SHP77 (cell line): ENCODE measurements at places on chromosomes 4 and X.
A peak's percentile ranks its signal among the peaks of the same experiment; 100 is the strongest.

DNA sequence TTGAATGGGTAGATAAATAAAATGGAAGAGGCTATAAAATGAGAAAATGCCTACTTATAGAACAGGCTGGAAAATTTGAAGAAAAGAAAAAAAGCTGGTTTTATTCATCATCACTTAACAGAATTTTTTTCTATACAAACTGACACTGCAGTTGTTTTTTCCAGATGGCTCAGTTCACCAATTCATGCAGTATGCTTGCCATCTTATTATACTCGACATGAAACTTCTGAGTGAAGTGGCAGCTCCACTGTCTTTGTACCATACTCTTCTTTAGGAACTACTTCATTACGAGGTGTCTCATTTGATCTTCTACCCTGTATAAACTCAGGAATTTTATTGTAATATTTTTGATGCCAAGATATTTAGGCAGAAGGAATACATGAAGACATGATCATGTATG lies 153.0 kb downstream of the KDM6A start:
- DNase-seq, result no peak

- DNase-seq, result no peak
Observed at GRCh38 chrX:94204524-94204923, 530.5 kb downstream of the FAM133A start.

DNA sequence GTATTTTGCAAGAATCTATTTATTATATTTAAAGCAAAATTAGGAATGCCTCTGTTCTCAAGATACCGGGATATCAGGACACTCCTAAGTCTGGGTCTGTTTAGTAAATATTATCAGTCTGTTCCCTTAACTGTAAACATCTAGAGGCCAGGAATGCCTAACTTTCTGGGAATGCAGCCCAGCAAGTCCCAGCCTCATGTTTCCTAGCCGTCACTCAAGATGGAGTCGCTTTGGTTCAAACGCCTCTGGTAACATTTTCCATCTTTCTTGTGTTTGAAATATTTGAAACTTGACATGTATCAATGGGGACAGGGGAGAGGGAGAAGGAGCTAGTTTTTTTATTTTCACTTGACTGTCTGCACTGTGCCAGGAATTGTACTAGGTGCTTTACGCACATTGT lies 85.4 kb downstream of the FBXL5 start:
- DNase-seq, result no peak

- DNase-seq, result no peak
Observed at GRCh38 chr4:184548316-184548647, 73.9 kb upstream of the IRF2 start.

DNA sequence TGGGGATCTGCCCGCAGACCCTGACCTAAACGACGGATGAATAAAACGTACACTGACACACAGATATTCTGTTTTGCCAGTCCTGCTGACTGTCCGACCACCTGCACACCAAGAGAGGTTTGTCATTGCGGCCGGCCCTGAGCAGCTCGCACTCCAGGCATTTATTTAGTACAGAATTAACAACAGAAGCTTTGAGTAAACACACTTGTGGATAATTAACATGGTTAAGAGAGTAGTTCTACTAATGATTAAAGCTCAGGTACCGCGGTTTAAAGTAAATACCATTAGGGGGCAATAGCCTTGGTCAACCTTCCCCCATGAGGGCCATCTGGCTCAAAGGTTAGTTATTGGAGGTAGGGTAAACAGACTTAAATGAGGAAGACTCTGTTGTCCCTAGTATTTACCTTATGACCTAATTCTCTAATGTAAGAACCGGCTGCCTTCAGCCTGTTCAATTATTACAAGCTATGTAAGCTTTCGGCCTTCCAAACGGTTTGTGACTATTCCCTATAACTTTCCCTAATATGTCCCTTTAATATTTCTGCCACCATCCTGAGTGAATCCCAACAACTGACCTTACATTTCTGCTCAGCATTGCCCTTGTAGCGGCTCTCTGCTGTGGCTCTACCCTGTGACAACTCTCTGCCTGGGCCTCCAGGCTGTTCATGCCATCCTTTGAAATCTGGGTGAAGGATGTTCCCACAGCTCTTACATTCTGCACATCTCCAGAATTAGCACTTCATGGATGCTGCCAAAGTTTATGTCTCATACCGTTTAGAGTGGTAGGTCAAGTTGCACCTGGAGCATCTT lies 46.9 kb upstream of the SYTL5 start:
- DNase-seq, result peak; percentile 6

GRCh38 chr4:152981842-152982241 lies 45.7 kb downstream of the FHDC1 start:
- no peak for DNase-seq

DNA sequence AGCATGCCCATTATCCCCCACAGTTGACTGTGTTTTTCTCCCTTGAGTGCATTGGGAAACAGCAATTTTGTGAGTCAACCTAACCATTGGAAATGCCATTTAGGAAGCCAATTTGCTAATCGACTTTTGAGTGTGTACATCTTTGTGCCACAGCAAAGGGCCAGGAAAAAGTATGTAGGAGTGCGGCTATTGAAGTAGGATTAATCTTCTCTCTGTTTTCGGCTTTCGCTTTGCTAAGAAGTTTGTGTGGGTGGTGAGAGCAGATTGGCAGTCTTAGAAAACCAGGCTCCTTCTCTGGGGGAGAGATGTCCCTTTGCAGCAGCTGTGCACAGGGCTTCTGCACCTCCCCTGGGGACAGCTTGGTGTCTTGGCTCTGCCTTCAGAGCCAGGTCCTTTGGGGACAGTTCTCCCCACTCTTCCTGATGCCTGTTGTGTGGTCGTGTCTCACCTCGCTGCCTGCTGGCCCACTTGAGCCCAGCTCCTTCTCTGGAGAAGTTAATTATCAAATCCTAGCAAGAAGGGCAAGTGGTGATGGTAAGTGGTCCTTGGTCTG lies 74.5 kb downstream of the GEMIN8 start:
- DNase-seq, result no peak

DNA sequence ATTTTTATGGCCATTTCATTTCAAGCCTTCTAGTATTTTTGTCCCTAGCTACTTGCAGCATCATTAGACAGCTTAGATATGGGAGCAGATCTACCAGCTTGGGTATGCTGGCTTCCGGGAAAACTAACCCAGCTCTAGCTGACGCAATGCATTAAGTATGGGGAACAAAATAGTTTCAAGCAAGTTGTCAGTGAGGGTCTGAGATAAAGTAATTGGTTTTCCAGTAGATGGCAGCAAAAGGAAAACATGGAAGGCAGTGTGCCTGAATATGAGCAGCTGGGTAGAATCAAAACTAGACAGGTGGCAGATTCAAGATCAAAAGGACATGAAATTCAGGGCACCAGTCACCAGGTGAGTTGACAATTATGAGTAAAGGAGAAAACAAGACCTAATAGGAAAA lies 340.9 kb upstream of the CTSO start:
- peak; percentile 27 for DNase-seq

DNA sequence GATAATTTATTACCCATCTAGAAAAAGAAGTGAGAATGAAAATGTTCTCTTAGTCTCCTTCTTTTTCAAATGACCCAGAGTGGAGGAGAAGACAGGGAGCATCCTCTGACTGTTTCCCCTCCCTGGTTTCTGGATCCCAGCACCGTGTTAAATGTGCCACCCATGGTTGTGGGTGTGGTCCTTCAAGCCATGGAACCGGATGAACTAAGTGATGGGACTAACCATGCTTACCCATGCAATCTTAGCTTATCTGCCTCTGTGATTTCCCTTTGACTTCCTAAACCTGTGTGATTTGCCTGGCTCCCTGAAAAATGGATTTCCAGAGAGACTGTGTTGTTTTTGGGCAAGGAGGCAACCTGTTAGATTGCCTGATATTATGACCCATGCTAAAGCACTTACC lies 437.1 kb downstream of the MAGEB5 start:
- DNase-seq, result no peak

GRCh38 chr4:63717384-63717783 lies 691.9 kb downstream of the TECRL start:
- peak; percentile 10 for DNase-seq

DNA sequence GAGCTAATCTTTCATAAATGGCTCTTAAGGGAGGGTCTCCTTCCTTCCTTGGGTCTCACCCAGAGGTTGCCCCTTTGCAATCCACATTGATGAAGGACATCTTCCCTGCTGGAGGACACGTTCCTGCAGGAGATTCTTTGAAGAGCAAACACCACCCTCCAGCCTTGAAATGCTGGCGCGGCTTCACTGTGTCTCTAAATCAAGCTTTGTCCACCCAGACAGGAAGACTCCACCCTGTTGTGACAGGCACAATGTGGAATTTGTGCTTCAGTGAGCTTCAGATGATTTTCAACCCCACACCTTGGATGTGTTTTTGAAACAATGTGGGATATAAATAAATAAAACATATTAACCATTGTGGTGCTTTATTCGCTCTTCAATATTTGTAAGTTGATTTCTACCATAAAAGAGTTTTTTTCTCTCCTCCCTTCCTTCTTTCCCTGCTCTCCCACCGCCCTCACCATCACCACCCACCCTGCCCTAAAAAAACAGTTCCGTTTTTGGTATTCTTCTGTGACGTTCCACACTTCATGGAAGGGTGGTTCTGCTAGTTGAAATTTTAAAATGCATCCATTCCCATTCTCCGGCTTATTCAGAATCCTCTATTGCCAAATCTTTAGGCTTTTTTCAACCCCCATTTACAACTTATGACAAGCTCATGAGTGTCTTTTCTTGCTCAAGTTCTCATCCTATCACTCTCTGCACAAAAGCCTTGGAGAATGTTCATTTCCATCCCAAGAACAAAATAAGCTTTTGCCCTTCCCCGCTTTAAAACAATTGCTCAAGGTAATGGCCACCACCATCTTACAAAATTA lies 264.3 kb downstream of the RAPGEF2 start:
- no peak for DNase-seq

DNA sequence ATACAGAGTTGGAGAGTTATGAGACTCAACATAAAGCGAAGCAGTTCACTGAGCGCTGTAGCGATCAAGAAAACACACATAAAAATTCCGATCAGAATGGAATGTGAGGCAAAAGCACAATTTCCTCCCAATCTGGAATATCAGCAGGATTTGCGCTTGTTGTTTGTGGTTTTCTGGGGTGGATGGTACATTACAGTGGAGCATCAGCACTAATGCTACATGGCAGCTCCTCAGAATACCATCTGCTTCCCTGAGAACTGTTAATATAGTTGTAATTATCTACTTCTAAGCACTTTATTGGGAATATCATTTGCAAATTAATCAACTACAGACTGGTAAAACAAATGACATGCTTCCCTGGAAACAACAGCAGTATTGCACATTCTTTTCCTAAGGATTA lies 324.1 kb upstream of the PPARGC1A start:
- DNase-seq, result no peak

- DNase-seq, result no peak
Observed at GRCh38 chr4:25694466-25694865, 38.8 kb downstream of the SLC34A2 start.

DNA sequence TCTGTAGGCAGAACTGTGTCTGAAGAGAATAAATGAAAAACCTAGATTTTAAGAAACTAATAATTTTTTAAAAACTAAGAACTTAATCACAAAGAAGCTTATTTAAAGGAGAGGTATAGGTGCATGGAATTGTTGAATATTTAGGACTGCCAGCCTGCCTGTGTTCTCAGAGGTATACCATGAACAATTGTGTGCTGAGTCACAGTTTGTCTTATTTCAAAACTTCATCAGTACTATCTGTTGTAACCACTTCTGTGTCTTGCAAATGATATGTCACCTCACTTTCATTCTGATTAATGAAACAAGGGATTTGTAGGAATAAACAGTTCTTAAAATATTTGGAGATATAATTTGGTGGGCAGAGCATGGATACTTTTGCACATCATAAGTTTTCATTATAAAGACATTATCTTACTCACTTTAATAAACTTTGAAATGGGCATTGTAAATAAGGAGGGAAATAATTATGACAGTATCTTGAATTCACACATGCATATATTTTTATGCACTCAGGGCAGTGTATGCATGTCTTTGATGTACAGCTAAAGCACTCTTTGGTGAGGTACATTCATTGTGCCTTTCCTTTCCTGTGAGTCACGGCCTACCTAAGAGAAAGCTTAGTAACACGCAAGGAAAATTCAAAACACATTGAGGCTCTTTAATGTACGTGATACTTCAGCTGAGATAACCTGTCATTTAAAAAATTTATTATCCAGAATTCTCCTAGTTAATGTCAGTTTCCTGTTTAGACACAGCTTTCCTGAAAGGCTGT lies 31.7 kb downstream of the STOX2 start:
- no peak for DNase-seq

DNA sequence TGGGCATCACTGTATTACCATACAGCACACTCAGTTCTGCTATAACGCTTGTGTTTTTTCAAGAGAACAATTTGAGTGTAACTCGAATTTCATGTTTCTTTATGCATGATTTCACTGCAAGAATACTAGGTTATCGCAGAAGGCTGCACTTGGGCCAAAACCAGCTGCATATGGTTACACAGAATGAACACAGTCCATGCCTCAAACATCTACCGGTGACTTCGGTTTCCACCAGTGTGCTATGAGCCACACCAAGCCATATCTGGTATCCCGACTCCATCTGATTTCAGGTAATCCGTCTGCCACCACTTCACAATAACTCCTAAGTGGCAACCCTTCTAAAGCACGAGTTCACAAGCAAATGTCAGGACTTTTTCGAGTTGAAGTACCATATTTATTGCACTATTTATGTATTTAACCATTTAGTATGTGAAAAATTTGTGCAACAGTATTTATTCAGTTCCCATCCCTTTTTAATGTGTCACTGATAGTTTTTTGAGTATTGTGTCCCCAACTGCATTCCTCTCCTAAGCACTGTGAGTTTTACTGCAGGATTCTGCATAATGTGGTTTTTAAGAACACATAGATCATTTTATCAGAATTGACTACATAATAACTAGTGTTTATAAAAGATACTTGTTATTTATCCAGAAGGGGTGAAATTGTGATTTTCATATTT lies 111.8 kb downstream of the APBB2 start:
- no peak for DNase-seq

- DNase-seq, result peak; percentile 2
Observed at GRCh38 chrX:76279007-76279406, 106.1 kb downstream of the PBDC1 start.

- no peak for DNase-seq
Observed at GRCh38 chr4:80017125-80017854, 55.7 kb downstream of the ANTXR2 start.

DNA sequence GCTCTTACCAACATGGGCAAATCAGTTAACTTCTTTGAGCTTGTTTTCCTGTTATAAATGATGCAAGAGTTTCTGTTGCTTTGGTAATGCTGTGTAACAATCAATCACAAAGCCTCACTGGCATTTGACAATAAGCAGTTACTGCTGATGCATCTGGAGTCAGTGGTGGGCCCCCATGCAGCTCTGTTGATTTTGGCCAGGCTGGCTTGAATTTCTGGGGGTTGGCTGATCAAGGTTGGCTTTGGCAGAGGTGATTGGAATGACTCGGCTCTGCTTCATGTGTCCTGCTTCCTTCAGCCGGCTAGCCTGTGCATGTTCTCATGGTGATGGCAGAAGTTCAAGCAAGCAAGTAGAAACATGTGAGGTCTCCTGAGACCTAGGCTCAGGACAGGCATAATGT lies 90.4 kb downstream of the PHEX start:
- DNase-seq, result no peak

GRCh38 chr4:5030221-5030620 lies 11.0 kb upstream of the CYTL1 start:
- no peak for DNase-seq

- DNase-seq, result no peak
Observed at GRCh38 chr4:184282895-184283654, 65.4 kb upstream of the ENPP6 start.
